ENCODE measurements at places on chromosomes 13 and 19.
A peak's percentile ranks its signal among the peaks of the same experiment; 100 is the strongest.

GRCh38 chr13:61180234-61180633 is 235.4 kb downstream of the PCDH20 start:
- DNase-seq: no peak

DNA sequence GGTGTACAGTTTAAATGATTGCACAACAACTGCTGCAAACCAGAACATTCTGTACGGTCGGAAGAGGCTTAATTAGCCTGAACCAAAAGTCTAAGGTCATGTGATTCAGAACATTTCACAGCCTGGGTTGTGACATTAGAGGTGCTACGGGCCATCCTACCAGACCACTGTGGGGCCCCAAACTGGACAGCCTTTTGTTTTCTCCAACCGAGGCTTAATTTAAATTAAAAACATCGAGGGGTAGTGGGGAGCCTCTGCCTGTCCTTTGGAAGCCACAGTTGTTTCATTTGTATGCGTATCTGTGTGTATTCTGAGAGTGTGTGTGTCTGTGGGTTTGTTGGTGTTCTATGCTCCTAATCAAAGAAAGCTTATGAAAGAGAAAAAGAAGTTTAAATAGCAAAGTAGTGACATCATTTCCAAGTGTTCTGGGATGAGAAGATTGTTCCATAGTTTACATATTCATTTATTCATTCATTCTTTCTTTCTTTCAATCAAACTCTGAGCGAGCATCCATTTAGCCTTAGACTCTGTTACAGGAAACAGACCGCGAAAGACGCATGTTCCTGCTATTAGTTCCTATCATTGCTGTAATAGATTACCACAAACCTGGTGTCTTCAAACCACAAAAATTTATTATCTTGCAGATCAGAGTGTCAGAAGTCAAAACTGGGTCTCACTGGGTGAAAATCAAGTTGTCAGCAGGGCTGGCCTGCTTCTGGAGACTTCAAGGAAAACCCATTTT is 444.8 kb downstream of the FOXO1 start:
- DNase-seq: peak; percentile 69

DNA sequence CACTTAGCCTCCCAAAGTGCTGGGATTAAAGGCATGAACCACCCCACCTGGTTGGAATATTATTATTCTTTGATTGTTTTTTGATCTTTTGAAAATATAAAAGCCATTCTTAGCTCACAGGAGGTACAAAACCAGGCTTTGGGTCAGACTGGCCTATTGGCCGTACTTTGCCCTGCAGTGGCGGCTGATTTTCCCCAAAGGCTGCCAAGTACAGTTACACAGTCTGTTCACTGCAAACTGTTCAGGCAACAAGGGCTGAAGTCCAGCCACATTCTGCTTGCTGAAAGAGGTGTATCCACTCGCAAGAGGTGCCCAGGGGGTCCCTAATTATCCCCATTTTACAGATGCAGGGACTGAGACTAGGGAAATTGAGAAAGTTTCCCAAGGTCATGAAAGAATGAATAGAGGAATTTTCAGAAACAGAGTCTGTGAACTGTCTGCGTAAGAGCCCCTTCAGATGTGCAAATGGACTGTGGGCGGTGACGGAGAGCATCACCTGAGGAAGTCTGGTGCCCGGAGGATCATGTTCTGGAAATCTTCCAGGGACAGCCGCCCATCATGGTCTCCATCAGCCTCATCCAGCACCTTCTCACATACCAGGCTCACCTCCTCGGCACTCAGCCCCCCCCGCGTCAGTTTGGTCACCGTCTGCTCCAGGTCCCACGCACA is 9.0 kb downstream of the CIB3 start:
- no peak for DNase-seq

DNA sequence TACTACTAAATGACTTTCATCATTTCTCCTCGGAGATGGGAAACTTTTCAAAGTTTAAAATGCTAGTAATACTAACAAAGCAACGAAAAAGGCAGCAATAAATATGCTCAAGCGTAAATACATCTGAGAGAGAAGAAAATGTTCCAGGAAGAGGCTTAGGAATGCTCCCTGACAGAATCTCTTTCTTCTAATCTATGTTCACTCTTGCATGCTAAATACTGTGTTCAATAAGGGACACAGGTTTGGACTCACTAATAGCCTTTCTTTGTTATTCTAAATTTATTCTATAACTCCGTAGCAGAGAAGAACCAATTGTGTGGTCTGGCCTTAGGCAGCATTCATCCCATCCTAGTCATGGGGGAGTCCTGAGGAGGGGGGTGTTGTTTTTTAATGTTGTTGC is 823.0 kb downstream of the PCDH9 start:
- no peak for DNase-seq

DNA sequence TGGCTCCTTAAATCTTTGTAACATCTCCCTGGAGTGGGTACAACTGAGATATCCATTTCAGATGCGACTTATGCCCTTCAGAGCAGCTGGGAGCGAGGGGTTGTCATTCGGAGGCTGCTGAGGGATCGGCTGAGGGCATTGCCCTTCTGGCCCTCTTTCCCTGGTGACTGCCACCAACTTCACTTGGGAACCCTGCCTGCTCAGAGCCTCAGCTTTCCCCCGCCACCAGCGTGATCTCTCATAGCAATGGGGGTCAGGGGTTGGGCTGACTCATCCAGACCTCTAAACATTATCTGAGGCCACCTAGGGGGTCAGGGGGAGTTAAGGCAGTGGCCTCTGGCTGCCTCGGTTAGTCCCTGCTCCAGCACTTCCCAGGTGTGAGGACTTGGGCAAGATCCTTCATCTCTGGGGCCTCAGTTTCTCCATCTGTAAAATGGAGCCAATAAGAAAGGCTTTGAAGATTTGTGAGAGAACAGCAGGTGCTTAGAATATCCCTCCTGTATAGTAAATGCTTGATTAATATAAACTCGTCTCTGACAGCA is 1.1 kb downstream of the PRX start:
- no peak for DNase-seq

DNA sequence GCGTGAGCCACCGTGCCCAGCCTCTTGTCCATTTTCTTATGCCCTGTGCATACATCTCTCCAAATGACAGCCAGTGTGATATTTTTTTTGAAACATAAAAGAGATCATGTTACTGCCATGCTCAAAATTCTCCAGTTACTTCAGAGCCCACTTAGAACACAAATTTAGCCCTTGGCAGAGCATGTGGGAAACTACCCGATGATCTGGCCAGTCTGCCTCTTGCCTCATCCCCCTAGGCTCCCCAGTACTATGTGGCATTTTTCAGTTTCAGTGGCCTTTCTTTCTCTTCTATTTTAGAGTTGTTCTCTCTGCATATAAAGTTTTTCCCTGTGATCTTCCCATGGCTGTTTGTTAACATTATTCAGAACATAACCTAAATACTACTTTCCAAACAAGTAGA is 323.0 kb downstream of the GPC5 start:
- DNase-seq: no peak

DNA sequence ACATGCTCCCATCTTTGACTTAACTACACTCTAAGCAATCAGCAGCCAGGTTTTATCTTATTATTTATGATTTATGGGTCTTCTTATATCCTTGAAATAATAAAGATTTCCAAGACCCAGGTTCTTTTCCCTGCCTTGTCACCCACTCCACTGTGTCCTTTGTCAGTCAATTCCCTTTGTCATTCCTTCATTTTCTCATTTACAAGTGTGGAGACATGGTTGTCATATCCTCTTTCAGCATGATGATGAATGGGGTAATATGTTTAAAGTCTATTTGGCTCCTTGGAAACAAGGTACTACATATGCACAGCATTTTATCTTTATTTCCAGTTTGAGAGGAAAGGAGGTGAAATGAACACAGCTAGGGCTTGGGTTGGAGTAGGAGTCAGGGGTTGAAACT is 521.8 kb downstream of the LMO7 start:
- DNase-seq: no peak

DNA sequence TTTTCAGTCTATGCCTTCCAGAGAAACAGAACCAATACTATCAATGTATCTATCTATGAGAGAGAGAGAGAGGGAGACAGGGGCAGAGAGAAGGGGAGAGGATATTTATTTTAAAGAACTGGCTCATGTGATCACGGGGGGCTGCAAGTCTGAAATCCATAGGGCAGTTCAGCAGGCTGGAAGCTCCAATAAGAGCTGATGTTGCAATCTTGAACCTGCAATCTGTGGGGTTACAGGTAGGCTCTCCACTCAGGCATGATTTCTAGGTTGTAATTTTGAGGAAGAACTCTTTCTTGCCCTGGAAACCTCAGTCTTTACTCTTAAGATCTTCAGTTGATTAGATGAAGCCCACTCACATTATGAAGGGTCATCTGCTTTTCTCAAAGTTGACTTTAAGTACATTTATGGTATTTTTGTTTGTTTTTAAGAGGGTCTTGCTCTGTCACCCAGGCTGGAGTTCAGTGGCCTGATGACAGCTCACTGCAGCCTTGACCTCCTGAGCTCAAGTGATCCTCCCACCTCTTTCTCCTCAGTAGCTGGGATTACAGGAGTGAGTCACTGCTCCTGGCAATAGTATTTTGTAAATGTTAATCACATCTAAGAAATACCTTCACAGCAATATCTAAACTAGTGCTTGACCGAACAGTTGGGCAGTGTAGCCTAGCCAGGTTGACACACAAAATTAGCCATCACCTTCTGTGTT is 376.4 kb downstream of the FGF9 start:
- no peak for DNase-seq

DNA sequence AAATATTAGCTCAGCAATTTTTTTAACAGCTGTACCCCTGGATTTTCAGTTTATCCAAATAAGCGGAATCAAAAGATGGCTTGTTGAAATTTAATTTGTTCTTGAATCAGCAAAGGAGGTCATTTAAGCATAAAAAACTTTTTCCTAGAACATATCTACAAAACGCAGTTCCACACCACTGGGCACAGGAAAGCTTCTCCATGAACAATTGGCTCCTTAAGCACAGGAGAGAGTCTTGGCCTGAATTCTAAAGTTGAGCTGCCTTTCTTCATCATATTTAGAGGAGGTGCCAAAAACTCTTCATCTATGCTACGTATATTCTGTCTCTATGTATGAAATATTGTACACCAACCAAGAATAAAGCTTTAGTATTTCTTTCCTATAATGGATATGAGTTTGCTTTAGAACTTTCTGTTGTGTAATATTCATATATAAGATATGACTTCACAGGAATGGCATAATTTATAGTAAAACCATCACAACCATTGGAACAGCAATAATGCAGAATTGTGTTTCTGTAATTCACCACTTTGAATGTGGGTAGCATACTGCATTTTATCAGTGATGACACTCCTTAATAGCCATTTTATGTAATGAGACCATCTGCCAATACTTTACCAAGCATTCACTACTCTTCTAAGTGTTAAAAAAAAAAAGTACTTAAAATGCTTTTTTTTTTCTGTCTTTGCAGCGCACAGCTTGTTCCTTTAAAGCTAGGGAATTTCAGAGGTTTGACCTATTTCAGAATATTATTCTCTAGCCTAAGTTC is 263.7 kb downstream of the SLITRK6 start:
- no peak for DNase-seq

DNA sequence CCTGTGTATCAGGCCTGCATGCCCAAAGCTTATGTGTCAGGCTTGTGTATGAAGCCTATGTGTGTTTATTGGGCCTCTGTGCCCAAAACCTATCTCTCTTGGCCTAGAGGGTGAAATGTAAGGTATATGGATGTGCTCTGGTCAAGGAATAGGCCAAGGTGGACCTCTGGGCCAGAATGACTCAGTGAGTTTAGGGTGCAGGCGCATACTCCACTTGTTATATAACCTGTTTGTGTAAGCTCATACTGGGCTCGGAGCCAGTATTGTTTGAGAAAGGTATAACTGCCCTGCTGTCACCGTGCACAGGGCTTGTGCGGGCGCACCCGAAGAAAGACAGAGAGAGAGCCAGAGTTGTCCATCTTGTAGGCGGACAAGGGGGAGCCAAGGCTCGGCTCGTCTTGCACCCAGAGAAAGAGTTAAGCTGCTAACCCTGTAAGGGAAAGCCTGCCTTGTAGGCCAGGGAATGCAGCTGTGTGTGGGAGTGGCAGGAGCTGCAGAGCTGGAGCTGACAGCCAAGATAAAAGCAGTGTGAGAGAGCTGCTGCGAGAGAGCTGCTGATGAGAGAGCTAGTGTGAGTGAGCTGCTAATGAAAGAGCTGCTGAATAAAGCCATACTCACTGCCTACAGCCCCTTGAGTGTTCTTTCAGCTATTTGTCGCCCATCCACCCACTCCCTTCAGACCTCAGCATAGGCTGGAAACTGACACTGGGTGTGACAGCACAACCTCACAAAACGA is 43.4 kb upstream of the N4BP2L1 start:
- DNase-seq: peak; percentile 18

DNA sequence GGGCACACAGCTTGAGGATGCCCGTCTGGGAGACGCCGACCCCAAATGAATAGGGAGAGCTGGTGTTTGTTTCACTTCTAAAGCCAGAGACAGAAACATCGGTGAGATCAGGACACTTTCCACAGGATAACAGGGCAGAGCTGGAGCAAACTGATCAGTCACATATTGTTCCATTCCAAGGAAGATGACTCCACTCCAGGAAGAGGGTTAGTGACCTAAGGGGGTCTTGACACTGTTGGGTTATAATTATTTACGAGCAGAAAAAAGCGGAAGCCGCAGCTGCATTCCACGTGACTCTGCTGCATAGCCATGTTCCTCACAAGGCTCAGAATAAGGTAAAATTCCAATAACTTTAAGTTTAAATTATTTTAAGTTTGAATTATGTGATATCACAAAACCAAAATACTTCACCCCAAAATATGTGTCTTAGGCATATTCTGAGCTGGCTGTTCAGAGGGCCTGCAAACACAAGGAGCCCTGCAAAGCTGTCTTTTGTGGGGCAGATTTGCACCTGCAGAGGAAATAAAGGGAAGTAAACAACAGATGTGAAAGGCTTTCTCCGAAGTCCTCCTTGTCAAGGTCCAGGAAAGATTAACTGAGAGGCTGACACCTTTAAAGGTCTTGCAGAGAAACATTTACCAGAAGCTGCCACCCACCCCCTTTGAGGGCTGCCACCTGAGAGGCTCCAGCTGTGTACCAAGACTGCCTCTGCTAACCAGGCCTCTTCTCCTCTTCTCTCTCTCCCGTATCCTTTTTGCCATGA is 819.2 kb downstream of the UQCRFS1 start:
- peak; percentile 19 for DNase-seq

DNA sequence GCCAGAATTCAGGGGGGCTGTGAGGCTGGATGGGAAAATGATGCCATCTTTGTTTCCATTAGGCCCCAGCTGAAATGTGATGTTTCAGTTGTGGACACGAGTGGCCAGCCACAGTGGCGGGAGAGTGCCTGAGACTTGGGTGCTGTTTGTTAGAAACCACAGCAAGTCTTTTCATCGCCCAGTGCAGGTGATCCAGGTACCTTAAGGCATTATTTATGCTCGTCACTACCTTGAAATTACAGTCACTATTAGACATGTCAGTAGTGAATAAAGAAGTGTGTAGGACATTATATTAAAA is 82.5 kb upstream of the TM9SF2 start:
- no peak for DNase-seq

GRCh38 chr19:54432144-54432738 is 16.8 kb upstream of the LENG8 start:
- no peak for DNase-seq

- no peak for DNase-seq
Observed at GRCh38 chr13:106161146-106161545, 374.3 kb downstream of the EFNB2 start.

- DNase-seq: no peak
Observed at GRCh38 chr19:15212711-15213110, 11.9 kb upstream of the NOTCH3 start.
